CD8-positive, alpha-beta memory T cell (primary cell): ENCODE measurements at places on chromosomes 7 and 10. TPM values are rescaled to one million over a fixed set of nuclear protein-coding genes. Genes with fewer than 3 reads are reported as not detected.

The ADAMTS14 gene
- total RNA-seq: not detected

DNA sequence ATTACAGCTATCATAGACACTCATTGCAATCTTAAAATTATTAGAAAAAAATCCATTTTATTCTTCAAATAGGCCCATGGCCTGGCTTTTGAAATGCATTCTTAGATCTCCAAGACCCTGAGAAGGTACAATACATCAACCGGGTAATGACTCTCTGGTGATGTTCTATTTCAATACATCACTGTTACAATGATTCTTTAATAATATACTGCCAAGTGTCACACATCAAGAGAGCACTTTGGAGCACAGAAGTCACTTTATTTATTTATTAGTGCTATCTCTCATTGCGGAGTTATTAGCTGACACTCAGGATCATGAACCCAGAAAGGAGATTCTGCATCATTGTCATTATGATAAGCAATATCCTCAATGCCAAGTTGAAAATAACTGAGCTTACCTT, 748.5 kb upstream of the MBL2 start:
- DNase-seq: no peak

DNA sequence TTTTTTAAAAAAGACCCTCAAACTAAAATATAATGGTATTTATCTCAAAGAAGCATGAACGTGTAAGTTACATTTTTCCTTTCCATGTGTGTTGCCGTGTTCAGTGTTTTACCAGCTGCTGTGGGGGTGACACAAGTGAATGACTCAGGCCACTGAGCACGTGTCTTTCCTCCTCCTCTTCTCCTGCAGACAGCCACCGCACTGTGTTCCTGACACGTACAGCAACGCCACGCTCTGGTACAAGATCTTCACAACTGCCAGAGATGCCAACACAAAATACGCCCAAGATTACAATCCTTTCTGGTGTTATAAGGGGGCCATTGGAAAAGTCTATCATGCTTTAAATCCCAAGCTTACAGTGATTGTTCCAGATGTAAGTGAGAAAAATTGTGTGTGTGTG, 29.7 kb downstream of the TMEM248 start:
- no peak for DNase-seq

DNA sequence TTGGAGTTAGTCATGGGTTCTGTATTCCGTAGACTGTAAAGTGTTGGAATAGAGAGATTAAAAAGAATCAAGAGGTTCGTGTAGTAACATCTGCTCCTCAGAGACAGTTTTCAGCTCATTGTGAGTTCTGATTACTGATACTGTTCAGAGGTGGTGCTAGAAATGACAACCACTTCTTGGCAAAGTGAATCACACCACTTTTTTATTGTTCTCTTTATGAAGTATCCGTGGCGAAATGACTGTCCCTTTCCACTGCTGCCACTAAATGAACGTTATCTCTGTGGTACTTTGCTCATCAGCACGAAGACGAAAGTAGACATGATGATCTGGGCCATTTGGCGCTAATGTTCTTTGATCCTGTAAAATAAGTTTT, 860 bp downstream of the RPP30 start:
- DNase-seq: no peak

The PODXL gene
- 1.2 TPM for total RNA-seq

- DNase-seq: no peak
These were observed 136.2 kb upstream of the FZD8 start for GRCh38 chr10:35778306-35778705.

The MEPCE gene
- 75.9 TPM for total RNA-seq

GRCh38 chr10:28744069-28744768, 66.9 kb downstream of the BAMBI start:
- DNase-seq: no peak

The SMKR1 gene
- 13.9 TPM for total RNA-seq

GRCh38 chr10:76177936-76178335, 746.5 kb downstream of the LRMDA start:
- DNase-seq: no peak
